ENCODE measurements at places on chromosomes 12 and 14.
A peak's percentile ranks its signal among the peaks of the same experiment; 100 is the strongest.

- DNase-seq = no peak
Measured at GRCh38 chr14:84922370-84922769, 607.6 kb upstream of the FLRT2 start.

GRCh38 chr14:52269100-52269499, 1.6 kb downstream of the PTGDR start:
- no peak for DNase-seq

DNA sequence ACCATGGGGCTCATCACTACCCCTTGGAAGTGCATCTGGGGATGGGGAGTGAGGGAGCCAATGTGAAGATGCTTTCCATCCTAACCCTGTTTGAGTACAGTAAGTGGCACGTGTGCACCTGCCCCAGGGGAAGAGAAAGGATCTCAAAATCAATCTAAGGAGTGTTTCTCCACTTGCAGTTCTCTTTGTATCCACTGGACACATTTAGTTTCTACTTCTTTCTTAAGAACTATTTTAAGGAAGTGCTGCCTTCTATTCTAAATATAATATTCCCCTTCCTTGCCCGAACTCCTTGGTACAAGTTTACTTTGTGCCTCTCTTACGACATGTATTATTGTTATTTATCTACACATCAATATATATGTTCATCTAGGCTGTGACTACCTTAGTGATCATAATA, 73.8 kb downstream of the TTC6 start:
- no peak for DNase-seq

GRCh38 chr12:15932971-15933370, 21.8 kb downstream of the DERA start:
- no peak for DNase-seq

DNA sequence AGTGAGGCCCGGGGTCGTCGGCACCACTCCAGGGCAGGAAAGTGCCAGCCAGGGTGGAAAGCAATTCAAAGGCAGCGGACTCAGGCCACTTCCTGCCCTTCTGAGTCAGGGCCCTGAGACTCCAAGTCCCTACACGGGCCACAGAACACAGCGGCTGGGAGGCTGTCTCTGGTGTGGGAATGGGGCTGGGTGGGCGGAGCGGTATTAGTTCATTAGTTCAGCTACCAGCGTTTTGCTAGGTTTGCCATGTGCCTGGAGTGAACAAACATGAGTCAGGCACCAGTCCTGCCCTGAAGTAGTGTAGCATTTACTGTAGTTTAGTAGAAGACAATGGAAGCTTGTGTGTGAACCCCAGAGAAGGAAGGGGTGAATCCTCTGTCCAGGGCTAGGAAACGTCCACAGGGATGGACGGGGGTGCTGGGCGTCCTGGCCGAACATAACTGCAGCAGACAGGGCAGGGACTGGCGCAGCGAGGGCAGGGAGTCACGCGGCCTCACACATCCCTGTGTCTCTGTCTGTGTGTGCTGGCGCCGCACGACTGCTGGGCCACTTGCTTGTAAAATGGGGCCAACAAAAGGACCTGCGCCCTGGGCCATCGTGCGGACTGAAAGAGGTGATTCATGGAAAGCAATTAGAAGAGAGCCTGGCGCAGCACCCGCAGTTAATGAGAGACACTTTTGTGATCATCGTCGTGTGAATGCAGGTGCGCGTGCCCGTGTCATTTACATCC, 186.4 kb upstream of the PRMT8 start:
- no peak for DNase-seq

DNA sequence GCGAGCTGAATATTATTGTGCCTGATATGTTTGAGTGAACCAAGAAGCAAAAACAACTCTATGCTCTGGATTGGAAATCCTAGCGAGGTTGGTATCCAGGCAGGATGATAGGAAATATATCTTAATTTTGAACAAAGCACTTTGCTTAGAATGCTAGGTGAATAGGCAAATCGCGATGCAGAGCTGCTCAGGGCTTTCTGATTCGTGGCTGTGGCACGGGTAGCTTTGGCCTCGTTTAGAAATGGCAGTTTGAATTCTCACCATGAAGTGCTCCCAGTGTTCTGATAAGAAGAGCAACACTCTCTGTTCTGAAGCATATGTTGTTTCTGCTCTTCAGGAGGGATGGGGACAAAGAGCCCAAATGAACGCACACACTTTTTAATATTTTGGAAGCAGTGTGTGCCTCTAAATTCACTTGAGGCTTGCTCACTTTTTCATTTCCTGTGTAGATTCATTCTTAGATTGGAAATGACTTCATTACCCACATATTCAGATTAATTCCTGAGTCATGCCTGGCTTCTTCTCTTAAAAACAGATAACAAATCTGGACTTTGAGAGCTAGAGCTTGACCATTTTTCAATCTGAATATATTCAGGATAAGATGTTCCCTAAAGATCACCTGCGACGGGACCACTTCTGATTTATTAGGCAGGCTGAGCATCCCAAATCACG, 200.9 kb downstream of the RPAP3 start:
- no peak for DNase-seq

DNA sequence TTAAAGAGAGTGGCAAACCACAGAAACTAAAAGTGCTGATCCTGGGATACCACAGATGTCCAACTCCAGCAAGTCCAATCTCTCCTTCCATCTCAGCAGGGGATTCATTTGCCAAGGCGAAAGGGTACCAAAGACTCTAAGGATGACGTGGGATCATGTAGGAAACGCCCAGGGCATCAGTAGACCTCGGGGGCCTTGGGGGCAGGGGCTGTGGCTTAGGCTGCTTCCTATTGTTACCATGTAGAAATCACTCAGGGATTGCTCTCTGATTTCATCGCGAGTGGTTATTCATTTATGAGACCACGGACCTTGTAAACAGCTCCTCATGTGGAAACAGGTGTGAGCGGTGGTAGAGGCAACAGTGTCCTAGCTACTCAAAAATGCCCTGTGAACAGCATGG, 149.3 kb upstream of the FKBP4 start:
- DNase-seq = no peak

- DNase-seq = no peak
Measured at GRCh38 chr14:93155667-93156066, 29.0 kb downstream of the MOAP1 start.

- no peak for DNase-seq
Measured at GRCh38 chr14:101131451-101131916, 228.0 kb upstream of the RTL1 start.

DNA sequence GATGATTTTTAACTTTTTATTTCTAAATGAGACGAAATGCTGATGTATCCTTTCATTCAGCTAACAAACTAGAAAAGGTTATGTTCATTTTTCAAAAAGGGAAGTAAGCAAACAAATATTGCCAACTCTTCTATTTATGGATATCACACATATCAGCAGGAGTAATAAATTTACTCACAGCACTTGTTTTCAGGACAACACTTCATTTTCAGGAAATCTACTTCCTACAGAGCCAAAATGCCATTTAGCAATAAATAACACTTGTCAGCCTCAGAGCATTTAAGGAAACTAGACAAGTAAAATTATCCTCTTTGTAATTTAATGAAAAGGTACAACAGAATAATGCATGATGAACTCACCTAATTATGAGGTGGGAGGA, 139.6 kb downstream of the HMGA2 start:
- DNase-seq = no peak

- DNase-seq = no peak
Measured at GRCh38 chr14:80475074-80475473, 263.8 kb upstream of the DIO2 start.

DNA sequence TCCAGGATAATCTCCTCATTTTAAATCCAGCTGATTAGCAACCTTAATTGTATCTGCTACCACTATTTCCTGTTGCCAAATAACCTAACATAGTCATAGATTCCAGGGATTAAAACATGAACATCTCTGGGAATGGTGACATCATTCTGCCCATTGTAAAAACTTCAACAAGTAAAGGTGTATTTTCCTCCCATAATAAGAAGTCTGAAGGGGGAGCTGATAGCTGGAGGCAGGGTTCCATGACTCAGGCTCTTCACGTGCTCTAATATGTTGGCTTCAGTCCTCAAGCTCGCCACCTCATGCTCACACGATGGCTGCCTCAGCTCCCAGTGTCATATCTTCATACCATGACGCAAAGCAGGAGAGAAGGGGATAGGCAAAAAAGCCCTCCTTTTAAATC, 172.0 kb upstream of the VASH1 start:
- no peak for DNase-seq

DNA sequence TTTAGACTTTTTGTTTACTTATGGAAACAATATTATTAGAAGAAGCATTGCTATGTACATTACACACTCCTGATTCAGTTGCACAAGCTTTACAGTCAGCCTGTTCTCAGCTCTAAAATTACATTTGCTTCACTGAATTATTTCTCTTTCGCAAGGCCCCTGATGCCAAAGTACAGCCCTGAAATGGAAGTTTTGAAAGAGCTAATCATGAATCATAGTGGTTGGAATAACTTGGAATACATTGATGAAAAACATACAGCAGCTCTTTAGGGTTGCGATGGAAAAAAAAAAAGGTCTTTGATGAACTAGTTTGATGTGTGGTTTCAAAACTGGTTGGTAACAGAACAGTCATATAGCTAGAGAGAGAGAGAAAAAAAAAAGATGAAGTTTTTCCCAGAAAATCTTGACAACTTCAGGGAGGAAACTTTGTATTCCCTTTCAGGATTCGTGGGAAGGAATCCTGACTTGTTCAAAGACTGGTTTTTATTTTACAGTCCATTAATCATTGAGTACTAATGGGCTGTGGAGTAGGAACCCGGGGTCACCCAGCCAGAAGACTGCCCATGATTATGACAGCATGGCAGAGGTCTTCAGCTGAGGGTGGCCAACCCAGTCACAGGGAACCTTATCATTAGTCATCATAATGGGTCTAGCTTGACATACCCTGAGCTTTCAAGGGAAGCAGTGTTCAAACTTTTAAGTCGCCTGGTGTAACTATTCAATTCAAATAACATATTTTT, 460.1 kb downstream of the NAV3 start:
- DNase-seq = no peak

DNA sequence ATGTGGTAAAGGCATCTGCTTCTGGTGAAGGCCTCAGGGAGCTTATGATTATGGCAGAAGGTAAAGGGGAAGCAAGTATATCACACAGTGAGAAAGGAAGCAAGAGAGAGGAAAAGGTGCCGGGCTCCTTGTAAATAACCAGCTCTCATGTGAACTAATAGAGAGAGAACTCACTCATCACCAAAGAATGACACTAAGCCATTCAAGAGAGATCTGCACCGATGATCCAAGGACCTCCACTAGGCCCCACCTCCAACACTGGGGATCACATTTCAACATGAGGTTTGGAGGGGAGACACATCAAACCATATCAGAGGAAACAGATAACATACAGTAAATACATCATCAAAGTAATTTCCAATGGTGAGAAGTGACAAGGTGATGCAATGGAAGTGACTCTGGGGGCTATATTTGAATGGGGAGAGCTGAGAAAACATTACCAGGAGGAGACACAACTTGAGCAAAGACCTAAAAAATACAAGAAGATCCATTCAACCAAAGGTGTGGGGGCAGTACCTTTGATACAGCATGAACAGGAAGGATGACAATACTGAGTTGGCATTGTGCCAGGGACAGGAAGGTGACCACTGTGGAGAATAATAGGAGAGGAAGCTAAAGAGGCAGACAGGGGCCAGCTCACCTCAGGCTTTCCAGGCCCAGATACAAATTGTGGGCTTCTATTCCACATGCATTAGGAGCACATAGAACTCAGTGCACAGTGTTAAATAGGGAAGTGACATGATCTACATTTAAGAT, 134.4 kb upstream of the GRIP1 start:
- DNase-seq = no peak

- no peak for DNase-seq
Measured at GRCh38 chr12:27635349-27635972, 60.8 kb upstream of the REP15 start.

- no peak for DNase-seq
Measured at GRCh38 chr12:79454338-79454843, 236.4 kb downstream of the PAWR start.

DNA sequence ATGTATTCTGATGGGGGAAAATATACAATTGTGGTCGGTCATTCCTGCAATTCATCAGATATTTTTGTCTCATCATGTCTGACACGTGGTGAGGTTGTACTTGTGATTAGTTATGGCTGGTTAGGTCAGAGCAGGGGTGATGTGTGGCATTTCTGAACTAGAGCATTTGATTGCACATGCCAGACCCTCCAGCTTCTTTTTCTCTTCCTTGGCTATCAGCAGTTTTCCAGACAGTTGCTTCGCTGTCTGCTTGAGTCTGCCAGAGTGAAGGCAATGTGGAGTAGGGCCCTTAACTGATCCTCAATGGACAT, 25.9 kb downstream of the TMEM117 start:
- no peak for DNase-seq

- no peak for DNase-seq
Measured at GRCh38 chr12:52924764-52925716, 20.2 kb upstream of the KRT8 start.

GRCh38 chr12:107515446-107515958, 170.1 kb upstream of the PWP1 start:
- peak; percentile 14 for DNase-seq

- DNase-seq = no peak
Measured at GRCh38 chr14:58104808-58105207, 47.2 kb downstream of the ARMH4 start.

DNA sequence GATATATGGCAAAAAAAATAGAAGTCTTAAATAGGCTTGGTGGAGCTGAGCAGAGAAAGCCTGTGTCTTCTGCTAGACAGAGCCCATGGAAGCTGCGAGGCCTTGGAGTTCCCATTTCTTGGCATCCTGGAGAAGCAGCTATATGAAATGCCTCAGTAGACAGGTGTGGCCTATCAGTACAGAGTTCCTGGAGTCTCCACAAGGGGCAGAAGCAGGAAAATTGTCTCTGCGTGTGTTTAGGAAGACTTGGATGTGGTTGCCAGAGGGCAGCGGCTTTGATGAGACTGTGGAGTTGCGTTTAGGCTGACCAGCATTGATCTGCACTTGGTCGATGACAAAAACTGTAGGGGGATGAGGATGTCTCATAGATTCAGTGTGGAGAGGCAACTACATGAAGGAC, 334.5 kb upstream of the SEL1L start:
- DNase-seq = no peak

- DNase-seq = no peak
Measured at GRCh38 chr14:64502887-64503433, 678 bp downstream of the ZBTB25 start.

DNA sequence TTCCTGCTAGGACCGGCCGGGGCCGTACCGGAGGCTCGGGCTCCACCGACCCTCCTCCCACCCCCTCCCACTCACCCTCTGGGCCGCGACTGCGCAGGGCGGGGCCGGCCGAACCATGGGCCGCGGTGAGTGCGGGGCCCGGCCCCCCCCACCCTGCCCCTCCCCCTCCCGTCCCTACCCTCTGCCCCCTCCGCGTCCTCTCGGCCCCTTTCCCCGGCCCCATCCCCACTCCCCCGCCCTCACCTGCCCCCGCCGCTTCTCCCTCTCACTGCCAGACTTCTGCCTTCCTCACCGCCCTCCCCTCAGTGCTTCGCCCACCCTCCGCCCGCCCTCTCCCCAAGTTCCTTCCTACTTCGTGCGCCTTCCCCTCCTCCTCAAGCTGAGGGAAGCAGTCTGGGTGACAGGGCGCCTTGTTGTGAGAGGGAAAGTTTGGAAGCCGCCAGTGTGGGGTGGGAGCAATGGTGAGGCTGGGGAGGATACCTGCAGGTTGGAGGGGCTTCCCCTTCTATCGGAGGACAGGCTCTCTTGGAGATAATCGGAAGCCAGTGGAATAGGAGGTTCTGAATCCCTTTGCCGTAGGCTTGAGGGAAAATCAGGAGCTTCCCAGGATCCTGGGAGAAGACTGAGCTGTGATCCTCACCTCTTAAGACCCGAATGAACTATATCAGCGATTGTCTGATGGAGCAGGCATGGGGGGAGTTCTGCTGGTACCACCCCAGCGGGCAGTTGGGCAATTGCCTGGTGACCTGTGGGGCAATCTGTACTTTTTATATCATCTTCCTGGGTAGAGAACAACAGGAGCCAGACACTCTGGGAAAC, 472 bp downstream of the MBD6 start:
- DNase-seq = no peak

- no peak for DNase-seq
Measured at GRCh38 chr12:113472191-113473121, 785 bp upstream of the LHX5 start.

All from stimulated activated CD4-positive, alpha-beta T cell treated with anti-CD3 and anti-CD28 coated beads, Interleukin-15, amount 100 ng/mL, for 48 hours (primary cell).